ENCODE measurements at places on chromosomes 2 and 18.

GRCh38 chr2:28477087-28477486, 18.8 kb upstream of the PLB1 start:
- no peak for DNase-seq

GRCh38 chr2:2318949-2319348, 12.1 kb downstream of the MYT1L start:
- DNase-seq, result no peak

DNA sequence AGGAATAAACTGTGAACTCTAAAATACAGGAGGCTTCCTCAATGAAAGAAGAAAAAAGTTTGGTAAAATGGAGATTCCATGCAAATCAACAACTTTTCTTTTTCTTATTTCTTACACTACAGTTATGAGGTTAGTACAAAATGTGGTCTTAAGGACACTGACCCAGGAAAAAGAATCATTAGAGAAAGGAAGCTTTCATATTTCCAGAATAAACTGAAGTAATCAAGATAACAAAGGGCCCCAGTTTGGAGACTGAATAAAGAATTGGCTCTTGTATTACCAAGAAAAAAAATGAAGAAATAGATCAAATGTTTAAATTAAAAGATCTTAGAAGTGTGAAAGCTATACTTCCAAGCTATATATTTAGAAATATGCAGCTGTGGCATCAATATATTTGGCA, 72.3 kb downstream of the SLC66A3 start:
- DNase-seq, result no peak

GRCh38 chr2:33238111-33238510, 238.3 kb upstream of the RASGRP3 start:
- no peak for DNase-seq

DNA sequence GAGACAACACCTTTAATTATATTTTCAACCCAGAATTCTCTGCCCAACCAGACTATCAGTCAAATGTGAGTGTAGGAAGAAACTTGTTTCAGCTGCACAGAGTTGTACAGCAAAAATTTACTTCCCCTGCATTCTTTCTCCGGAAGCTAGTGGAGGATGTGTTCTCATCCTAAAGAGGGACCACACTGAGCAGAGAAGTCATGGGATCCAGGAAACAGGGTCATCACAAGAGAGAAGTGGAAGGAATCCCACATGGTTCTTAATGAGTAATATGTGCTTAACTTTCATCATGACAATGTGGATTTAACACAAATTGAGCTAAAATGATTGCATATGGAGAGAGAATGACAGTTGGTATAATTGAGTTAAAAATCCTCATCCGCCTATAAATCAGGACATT, 78.2 kb downstream of the INPP4A start:
- no peak for DNase-seq

DNA sequence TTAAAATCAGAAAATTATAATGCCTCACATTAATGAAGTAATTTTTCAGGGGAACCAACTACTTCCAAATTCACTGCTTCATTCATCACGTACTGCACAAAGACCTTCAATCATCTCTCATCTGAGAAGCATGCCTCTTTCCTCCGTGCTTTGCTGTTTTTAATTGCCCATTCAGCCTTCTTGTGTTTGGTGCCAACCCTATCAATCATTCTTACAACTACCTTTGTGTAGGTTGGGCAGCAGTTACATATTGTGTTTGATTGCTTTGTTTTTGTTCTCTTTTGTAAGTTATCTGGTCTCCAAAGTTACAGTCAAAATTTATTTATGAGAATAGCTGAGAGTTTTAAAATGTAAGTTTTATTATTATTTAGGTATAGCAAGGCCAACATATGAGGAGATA, 549.0 kb upstream of the SLC8A1 start:
- DNase-seq, result peak; percentile 97

DNA sequence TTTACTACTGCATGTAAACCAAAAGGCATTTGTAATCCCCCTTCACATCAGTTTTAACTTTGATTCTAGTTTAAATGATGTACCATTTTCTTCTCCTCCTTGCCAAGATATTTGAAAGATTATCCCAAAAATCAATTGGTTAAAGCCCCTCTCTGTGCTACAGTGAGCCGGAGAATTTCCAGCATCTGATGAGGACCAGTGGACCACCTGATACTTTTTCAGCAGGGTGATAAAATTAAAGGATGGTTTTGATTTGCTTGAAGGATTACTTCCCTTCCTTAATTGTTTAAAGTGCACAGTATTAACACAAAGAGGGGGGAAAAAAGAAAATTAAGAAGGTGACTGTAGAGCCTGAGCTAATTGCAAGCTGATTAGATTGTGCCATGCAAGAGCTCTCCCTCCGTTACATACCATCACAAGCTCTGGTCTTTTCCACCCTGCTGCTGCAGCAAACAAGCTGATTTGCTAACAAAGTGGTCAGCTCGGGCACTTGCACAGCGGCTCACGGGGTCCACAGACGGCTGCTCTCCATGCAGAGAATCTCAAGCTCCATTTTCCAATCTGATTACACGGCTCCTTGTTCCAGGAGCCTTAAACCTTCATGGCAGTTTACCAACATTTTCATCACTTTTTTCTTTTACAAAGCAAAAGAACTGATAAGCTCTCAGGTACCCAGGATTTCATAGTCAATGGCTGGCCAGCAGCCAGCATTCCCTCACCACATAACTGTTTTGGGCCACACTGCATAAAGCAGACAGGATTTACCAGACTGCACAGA, 22.1 kb downstream of the FIGN start:
- no peak for DNase-seq

DNA sequence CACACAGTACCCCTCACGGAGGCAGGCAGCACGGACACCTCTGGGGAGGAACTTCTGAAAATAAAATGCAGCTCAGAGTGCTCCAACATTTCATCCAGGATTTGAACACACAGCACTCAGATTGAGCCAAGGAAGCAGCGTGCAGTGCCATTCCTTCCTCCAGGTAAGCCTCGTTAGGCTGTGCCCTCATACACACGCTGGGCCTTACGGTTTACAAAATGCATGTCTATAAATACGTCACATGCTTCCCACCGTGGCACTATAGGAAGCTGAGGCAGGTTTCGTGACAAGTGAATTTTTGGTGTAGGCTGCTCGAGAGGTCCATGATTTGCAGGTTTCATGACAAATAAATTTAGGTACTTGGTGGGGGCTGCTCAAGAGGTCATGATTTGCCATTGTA, 131.2 kb downstream of the MYT1L start:
- DNase-seq, result no peak

- DNase-seq, result no peak
Measured at GRCh38 chr18:35178260-35178659, 62.6 kb upstream of the ZNF397 start.

DNA sequence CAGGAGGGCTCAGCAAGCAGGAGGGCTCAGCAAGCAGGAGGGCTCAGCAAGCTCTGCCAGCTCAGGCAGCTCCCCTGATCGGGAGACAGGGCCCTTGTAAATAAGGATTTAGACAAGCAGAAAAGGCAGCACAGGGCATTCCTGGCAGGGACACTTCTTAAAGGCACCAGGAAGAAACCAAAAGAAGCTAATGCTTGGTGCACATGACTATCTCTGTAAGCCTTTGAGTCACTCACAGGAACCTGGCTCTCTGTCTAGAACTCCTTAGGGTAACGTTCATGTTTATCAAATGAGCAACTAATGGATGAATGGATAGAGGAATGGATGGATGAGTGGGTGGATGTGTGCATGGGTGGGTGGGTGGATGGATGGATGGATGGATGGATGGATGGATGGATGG, 28.4 kb downstream of the TMEM37 start:
- DNase-seq, result no peak

GRCh38 chr2:150610670-150611279, 123.3 kb upstream of the RND3 start:
- DNase-seq, result no peak

DNA sequence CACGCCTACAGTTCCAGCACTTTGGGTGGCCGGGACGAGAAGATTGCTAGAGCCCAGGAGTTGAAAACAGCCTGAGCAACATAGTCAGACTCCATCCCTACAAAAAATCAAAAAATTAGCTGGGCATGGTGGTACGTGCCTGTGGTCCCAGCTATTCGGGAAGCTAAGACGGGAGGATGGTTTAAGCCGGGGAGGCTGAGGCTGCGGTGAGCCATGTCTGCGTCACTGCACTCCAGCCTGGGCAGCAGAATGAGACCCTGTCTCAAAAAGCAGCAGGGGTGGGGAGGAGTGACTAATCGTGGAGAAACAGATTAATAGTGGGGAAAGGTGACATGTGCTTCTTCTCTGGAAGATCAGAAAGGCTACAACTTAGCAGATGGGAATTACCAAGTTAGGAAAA, 58.1 kb upstream of the GPC1 start:
- DNase-seq, result no peak

DNA sequence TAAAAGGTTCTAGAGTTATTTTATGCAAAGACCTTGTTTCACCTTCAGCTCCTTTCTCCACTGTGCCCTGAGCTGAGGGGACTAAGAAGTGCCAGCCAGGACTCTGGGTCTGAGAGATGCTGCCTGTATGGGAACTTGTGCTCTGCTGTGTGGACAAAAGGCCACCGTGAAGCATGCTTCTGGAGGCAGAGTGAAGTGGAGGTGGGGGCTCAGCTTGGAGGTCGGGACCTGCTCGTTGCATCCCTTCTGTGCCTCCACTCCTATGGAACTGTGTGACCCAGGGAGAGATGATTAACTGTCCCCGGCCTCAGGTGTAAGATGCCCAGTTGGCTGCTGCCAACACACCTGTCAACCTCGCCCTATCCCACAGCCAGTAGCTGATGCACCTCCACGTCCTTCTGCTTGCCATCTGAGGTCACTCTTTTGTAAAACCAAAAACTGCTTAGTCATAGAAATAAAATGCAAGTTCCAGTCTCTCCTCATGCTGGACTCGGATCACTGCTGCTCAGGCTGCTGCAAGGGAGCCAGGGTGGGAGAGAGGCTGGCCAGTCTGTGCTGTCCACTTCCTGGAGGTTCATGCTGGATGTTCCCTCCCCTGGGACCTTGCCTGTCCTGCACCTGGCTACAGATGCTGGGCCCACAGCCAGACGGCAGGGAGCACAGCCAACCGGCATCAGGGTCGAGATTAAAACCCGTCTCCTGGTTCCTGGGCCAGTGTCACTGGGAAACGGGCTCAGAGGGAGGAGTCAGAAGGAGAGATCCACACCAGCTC, 113.2 kb downstream of the ACKR3 start:
- no peak for DNase-seq

DNA sequence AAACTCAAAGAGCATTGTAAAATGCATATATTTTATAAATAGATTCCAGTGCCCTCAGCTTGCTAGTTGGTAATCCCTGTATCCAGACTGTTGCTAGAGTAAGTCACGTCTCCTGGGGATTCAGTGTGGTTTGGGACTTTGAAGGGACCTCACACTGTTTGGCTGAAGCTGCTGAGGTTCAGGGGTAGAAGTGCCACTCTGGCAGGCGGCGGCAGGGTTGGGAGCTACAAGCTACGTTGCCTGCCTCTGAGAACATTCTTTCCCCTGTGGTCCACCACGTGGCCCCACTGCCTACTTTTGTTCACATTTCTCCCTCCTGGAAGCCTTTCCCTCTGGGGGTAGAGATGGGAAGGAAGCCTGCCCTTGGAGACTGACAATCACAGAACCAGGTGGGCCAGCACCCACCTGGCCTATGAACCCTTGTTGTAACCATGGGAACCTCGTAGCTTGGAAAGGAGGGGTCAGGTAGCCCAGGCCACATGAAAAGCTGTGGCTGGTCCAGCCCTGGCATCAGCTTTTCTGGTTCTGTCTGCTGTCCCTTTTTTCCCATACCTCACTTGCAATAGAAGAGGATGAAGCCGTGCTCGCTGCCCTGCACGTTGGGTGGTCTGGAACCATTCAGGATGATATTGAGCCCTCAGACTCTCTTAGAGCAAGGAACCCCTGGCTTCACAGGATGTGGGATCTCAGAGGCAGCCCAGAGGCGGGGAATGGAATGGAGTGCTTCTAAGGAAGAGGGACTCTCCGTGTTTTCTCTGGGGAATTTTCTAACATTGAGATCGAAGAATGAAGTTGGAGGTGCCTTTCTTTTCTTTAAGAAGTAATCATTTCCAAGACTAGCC, 2.9 kb downstream of the RNF144A start:
- no peak for DNase-seq

DNA sequence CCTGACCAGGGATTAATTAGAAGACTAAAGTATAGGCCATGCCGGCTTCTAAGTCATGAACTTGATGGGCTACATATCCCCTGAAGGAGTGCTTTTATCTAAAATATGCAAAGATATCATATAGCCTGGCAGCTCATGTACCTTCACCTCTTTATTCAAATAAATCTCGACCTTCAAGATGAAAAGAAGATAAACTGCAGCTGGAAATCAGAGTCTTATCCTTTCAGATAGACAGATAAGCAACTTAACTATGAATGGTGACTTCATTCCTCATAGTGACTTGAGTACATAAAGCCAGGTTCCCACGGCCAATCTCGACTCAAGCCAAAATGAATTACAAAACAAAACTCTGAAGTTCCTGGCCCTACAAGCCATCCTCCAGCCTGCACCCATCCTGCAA, 165.3 kb upstream of the KLHL29 start:
- DNase-seq, result no peak

GRCh38 chr2:191818133-191818532, 28.8 kb downstream of the CAVIN2 start:
- no peak for DNase-seq

- DNase-seq, result no peak
Measured at GRCh38 chr2:68319398-68320117, at the start of gene CNRIP1. CNRIP1 (minus strand) TSS chr2:68319949; CDS start chr2:68319400, 549 bp downstream.

DNA sequence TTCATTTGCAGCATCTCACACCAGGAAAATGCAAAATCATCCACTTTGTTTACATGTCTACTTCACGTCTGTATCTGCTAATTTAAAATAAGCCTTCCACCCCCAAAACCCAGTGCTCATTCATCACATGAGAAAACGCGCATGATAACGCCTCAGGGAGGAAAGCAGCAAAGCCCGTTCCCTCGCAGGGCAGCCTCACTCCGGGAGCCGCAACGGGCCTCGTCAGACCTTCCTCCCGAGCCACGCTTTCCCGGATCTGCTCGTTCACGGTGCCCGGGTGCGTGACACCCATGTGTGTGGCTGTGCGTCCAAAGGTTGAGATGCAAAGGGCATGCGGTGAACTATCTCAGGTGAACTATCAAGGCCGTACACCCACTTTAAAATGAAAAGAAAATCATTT, 59.8 kb downstream of the NDUFA10 start:
- DNase-seq, result no peak

DNA sequence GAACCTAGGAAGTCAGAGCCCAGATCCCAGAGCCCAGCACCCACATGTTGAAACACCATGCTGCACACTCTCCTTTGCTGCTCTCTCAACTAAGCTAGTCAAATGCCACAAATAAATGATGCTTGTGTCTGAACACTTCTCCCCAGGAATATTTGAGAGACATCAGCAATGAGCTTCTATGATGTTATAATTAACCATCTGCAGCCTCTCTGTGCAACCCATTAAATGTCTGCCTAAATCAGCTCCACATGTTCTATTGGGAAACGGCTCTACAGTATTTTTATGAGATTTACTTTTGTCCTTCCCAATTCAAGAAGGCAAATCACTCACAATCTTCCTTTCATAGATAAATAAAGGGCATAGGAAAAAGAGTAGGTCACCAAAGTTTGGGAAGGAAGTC, 266.8 kb upstream of the PARD3B start:
- no peak for DNase-seq

DNA sequence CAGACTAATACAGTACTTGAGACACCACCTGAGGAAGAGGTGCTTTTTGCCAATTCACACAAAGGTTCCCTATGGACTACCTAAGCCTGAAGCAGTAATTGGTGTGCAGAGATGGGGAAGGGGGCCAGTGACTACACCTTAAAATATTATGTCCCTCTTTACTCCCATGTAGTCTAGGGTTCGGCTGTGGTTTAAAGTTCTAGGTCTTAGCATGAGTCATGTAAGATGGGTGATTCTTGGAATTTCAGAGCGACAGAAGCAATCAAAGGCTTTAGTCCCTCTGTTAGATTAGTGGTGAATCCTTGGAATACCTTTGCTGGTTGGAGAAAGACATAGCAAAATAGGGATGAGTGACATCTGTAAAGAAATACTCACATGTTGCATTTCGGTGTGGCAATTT, 14.3 kb upstream of the CCDC85A start:
- DNase-seq, result no peak
